Right renal cortex interstitium (tissue), 3 donors: ENCODE measurements at places on chromosomes 2 and 18.
A peak's percentile ranks its signal among the peaks of the same experiment; 100 is the strongest.

GRCh38 chr2:74951211-74951754, 7.2 kb upstream of the POLE4 start:
- no peak for DNase-seq

GRCh38 chr18:74078257-74078656, 69.4 kb downstream of the FBXO15 start:
- DNase-seq = no peak

- no peak for DNase-seq
Measured at GRCh38 chr2:72028351-72028995, 119.2 kb downstream of the CYP26B1 start.

DNA sequence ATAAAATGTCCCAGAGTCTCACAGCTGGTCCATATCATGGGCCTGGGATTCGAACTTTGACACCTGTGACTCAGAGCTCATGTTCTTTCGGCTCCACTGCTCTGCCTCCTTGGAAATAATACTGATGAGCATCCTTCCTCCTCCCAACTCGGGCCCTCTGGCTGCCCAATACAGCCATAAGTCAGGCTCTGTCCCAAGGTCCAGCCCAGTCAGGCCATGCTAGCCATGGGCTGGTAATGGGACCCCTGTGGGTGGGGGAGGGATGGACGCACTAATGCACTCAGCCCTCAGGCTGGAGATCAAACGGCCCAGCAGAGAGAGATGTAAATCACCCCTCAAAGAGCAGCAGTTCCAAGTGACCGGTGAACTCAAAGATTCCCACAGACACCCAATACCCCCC, 61.1 kb downstream of the DDX1 start:
- no peak for DNase-seq

- DNase-seq = no peak
Measured at GRCh38 chr2:58475756-58476155, 234.6 kb upstream of the FANCL start.

DNA sequence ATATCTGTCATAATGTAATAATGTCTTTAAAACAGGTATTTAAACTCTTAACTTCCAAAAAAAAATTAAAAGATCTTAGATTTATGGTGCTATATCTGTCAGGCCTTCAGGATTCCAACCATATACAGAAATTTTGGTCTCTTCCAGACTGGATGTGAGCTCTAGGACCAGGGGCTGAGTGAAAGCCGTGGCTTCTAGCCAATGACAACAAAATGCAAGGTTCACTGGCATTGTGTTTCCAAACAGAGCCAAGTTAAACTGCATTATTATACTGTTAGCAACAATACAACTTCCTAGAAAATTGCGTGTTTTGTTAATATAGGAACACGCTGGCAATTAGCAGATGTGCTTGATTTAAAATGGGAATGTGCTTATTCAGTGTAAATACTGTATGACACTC, 809.8 kb upstream of the SOX11 start:
- DNase-seq = peak; percentile 16

- DNase-seq = no peak
Measured at GRCh38 chr2:189544318-189545042, 36.1 kb downstream of the SLC40A1 start.

DNA sequence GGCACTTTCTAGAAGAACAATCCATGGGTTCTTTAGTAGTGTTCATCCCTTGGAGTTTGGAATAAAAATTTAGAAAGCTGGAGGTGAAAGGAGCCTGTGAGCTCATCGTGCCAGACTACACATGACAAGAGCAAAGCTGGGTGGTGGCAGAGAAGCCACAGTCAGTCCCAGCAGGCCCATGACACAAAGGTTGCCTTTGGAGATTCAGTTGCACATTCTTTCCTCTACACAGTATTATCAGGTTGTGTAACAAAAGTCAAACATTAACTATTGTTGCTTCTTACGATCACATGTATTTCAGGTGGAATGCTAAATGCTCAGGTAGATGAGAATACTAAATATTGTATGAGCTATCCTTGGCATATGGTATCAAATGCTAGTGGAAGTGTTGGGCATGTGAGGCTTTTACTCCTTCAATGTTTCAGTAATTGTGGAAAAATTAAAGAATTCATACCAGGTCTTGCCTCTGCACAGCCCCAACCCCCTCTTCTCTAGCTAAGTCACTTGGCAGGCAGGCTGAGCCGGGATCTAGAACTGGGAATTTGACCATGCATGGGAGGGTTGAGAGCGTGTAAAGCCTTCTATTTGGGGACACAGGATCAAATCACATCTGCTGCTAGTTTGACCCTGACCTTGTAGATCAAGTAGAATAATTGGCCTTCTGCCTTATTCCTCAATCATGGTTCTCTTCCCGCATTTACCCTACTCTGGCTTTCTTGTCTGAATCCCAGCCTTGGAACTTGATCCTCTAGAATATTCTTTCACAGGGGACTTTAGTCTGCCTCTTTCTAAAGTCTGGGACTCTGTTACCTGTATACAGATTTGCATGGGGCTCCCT, 230.9 kb downstream of the GCA start:
- no peak for DNase-seq

- no peak for DNase-seq
Measured at GRCh38 chr2:48433682-48434081, 96.3 kb upstream of the STON1 start.

- DNase-seq = no peak
Measured at GRCh38 chr2:119574108-119574815, 30.0 kb downstream of the CFAP221 start.

- DNase-seq = no peak
Measured at GRCh38 chr18:2895391-2895790, 48.6 kb downstream of the EMILIN2 start.

- DNase-seq = no peak
Measured at GRCh38 chr2:178990533-178991241, 59.2 kb downstream of the CCDC141 start.

DNA sequence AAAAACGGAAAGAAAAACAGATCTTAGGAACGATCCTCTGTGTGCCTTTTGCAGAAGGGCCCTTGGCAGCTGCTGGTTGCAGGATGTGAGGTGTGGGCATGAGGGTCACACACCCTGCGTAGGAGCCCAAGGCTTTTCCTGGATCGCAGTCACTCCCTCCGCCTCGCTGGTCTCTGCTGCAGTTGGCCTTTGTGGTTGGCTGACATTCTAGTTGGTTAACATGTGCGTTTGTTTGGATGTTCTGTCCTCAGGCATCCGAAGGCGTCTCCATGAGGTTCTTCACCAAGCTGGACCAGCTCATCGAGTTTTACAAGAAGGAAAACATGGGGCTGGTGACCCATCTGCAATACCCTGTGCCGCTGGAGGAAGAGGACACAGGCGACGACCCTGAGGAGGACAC, 61.7 kb downstream of the INPP5D start:
- DNase-seq = no peak
